ENCODE measurements at places on chromosomes 6 and 20. TPM values are rescaled to one million over a fixed set of nuclear protein-coding genes. Genes with fewer than 3 reads are reported as not detected.

DNA sequence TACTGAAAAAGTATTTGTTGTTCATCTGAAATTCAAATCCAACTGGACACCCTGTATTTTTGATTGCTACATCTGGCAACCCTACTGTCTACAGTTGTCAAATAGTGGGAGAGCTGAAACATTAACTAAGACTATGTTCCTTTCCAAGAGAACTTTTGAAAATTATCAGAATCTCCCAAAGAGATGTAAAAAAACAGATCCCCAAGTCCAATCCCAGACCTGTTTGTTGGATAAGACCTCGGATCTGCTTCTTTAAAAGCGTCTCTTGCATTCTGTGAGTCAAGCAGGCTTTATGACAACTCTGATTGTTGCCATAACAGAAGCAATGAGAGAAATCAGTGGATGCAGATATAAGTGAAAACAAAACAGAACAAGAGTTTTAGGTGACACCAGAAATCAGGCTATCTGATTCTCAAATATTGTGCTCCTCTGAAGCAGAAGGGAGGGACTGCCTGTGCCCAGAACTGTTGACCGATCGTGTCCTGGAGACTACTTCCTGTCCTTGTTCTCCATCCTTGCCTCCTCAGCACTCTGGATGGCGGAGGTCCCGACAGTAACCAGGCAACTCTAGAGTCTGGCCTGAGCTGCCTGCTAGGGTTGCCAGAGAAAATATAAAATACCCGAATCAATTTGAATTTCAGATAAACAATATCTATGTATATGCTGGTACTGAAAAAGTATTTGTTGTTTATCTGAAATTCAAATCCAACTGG lies 853.8 kb downstream of the MAFB start:
- no peak for DNase-seq

DNA sequence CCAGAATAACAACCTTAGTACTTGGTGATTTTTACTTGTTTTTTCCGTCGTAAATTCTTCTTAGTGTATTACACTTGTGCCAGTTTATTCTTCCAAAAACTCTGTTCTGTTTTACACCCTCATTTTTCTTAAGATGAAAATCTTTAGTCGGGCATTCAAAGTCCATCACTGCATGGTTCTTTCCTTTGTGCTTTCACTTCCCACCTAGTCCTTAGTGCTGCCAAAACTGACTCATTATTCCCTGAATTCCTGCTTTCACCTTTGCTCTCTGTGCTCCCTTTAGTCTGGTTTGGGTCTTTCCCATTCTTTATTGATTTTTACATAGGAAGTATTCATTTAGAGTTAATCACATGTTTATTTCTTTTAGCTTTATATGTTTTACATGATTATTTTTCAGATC lies 3.3 kb downstream of the TRMT11 start:
- DNase-seq: no peak

- no peak for DNase-seq
These were observed 772.7 kb downstream of the MAFB start for GRCh38 chr20:39916236-39916765.

The TFAP2D gene
- total RNA-seq: not detected

The TNXB gene
- total RNA-seq: 29.1 TPM

DNA sequence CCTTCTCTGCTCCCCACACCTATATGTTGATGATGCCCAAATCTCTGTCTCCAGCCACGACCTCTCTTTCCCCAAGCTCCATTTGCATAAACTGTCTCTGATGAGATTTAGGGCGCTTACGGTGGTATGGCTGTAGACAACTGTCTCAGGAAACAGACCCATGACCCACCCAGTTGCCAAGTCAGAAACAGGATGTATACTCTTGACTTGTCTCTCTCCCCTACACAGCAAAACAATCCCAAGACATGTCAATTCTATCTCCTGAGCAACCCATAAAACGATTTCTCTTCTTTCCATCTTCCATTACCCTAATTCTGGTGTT lies 13.9 kb downstream of the GNL1 start:
- DNase-seq: no peak

DNA sequence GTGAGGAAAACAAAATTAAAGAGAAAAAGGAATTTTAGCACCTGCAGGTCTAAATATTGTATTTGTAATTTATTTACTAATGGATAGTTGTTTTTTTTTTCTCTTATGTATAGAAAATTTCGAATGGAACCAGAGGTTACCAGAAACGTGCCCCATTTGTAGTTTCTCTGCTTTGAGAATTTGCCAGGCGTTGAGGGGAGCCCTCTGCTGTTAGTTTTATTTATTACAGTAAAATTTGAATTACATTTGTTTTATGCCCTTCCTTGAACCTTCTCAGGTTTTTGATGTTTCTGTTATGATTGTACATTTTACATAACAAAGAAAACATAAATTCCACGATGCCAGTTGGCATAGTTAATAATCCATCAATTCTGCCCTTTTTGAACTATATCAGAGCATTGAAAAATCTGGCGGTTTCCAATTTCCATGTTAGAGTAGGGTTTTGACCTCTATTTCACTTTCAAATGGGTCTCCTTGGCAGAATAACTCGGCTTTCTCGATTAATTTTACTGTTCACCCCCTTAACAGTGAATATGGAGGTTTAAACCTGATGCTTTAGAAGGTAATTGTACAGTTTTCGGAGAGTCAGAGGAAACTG lies 35.1 kb upstream of the RFPL4B start:
- no peak for DNase-seq

DNA sequence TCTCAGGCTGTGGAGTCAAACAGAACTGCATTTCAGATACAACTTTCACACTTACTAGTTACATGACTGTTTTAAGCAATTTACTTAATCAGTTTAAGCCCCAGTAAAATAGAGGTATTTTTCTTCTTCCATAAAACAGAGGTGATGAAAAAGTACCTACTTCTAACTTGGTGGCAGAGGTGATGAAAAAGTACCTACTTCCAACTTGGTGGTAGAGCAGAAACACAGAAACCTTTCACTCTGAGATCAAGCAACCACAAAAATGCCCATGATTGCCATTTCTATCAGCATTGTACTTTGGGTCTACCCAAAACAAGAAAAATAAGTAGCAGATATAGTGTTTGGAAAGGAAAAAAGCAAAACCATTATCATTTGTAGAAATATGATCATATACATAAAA lies 148.7 kb downstream of the OPRM1 start:
- no peak for DNase-seq

DNA sequence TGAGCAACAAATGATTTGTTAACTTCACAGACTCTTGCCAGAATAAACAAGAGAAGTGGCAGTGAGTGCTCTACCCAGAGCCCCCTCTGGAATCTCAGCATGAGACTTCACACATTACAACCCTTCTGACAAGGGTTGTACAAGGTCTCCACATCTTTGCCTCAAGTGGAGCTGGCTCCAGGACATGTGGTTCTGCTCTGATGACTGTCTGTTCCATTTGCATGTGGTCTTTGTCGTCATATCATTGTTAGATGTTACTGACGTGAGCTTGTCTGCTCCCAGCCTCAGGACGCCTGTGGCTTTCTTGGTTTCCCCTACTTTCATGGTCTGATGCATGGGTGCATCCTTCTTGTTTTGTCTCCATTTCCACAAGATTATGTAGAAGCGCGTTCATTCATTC lies 115.0 kb downstream of the SLC24A3 start:
- DNase-seq: no peak

GRCh38 chr6:93779086-93779841 lies 359.9 kb upstream of the EPHA7 start:
- no peak for DNase-seq

The PRL gene
- not detected for total RNA-seq

GRCh38 chr6:160202411-160202810 lies 56.2 kb downstream of the SLC22A2 start:
- DNase-seq: no peak

DNA sequence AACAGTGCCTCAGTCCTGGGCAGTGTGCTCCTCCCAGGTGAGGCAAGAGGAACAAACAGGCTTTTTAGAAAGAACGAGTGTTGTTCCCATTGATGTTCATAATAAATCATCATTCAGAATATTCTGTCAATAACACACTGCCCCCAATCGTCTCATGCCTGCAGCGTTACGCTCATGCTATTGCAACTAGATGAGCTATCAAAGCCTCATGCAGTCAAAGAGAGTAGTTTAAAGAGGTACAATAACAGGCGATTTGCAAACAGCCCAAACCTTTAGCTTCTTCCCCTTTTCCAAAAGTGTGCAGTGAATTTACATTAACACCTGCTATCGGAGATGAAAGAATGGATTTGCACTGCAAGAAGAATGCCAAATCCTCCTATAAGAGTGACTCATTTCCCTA lies 1164.7 kb upstream of the MAP3K7 start:
- no peak for DNase-seq

DNA sequence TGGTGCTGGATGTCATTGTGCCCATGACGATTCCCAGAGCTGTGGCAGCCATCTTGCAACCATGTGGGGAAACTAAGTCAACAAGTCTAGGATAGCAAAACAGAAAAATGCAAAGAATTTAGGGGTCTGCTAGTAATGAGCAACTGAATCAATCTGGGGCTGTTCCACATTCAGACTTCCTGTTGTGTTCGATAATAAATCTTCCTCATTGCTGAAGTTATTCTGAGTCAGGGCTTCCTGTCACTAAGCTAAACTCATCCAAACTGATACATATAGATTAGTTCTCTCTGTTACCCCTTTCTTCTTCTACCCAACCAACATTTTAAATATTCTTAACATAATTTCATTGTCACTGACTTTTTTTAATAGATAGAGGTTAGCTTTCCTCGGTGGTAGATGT lies 205.9 kb downstream of the HACE1 start:
- no peak for DNase-seq
